NCI-H146 (cell line): ENCODE measurements at places on chromosomes 11 and 22.

DNA sequence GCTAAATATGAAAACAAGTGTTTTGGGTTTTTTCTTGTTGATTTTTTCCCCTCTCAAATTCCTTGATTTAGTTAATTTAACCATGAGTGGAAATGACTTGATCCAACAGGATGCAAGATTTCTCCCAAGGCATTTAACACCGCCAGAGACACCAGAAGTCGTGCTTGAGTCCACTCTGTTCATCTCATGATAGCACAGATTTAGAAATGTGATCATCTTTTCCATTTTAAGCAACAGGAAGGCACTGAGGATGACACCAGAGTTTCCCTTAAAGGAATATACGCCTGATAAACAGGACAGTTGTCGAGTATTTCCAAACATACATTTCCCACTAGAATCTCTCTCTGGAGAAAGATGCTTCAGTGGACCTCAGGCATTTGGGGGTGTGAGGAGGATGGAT, 318.7 kb downstream of the CADM1 start:
- no peak for DNase-seq

GRCh38 chr11:47004595-47005033, 68.1 kb downstream of the CSTPP1 start:
- DNase-seq, result peak; percentile 49

DNA sequence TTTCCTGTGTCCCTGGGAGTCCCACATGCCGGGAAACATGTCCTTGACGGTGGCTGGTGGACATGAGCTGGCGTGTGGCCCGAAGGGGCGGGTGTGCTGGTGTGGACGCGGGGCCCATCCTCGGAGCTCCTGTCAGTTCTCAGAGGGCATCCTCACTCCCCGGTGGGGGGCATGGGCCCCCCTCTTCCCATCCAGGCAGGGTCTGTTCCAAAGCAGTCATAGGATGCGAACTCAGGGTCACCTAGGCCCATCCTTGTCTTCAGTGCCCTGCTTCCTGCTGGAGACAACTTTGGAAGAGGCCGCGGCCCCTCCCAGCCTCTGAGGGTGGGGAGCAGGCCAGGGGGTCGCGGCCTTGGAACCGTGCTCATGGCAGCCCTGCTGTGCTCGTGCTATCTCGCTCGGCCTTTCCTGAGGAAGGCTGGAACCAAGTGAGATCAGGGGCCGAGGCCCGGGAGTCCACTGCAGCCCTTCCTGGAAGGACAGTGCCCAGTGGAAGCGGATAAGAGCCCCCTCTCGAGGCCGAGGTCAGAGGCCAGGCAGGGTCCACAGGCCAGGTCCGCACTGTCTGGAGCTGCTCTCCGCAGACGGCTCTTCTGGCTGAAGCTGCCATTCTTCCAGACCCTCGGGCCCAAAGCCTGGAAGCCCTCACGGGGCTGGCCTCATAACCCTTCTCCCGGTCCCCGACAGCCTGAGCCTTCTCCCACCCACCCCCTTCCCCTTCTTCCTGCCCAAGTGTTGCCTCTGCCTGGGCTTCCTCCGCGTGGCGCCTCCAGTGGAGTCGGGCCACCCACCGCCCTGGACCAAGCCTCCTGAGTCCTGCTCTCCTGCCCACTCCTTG, 8.7 kb downstream of the GRK2 start:
- DNase-seq, result no peak

- no peak for DNase-seq
These were observed 478.4 kb downstream of the BRD1 start for GRCh38 chr22:49349181-49349835.

DNA sequence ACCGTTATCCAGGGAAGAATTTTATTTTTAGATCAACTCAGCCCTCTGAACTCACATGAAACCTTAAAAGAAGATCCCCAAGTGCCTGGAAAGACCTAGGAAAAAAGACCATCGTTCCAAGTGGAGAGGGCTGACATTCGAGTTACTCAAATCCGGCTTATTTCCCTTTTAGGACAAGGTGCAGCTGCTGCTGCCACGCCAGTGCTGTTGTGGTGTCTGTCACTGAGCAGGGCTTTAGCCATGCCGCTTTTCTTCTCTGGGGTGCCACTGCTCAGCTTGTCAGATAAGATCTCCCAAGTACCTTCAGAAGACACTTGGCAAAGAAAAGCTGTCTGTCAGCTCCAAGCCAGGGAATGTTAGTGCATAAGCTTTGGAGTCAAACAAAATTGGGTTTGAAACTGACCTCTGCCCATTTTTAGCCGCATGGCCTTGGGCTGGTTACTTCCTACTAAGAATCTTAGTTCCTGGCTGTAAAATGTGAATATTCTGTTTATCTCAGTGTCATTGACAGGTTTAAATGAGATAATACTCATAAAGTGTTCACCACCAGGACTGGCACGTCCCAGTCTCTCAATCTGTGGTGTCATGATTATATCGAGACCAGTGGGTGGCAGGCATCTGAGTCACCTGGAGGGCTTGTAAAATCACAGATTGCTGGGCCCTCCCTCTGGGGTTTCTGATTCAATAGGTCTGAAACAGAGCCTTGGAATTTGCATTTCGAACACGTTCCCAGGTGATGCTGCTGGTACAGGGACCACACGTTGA, 117.5 kb downstream of the PKNOX2 start:
- no peak for DNase-seq

DNA sequence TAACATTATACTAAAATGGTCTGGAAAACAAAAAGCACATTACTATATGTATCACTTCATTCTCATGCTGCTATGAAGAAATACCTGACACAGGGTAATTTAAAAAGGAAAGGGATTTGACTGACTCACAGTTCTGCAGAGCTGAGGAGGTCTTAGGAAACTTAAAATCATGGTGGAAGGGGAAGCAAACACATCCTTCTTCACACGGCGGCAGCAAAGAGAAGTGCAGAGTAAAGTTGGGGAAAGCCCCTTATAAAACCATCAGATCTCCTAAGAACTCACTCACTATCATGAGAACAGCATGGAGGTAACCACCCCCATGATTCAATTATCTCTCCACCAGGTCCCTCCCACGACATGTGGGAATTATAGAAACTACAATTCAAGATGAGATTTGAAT, 60.0 kb downstream of the FAM181B start:
- no peak for DNase-seq

DNA sequence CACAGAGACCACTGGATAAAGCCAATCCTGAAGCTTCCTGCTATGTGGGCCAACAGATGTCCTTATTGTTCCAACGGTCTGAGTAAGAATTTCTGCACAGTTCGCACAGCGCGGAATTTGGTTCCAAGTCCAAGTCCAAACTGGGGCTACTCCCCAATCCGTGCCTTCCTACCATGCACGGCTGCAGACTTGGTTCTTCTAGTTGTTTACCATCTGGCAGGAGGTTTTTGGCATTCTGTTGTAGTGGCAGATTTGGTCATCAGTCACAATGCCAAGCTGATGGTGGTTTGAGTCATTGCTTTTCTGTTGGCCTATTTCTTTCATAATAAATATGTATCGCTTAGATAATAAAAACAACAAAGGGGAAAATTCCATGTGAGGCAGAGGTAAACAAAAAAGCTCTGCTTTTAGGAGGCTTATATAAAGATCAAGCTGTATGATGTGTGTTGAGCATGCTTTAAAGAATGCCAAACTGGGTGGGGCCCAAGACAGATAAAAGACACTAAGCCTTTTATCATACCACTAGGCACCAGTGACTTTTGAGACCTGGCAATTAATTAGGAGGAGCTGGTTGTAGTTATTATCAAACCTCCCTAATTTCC, 52.5 kb upstream of the SYN3 start:
- DNase-seq, result no peak

GRCh38 chr11:92225125-92225567, 528 bp downstream of the FAT3 start:
- DNase-seq, result peak; percentile 27

DNA sequence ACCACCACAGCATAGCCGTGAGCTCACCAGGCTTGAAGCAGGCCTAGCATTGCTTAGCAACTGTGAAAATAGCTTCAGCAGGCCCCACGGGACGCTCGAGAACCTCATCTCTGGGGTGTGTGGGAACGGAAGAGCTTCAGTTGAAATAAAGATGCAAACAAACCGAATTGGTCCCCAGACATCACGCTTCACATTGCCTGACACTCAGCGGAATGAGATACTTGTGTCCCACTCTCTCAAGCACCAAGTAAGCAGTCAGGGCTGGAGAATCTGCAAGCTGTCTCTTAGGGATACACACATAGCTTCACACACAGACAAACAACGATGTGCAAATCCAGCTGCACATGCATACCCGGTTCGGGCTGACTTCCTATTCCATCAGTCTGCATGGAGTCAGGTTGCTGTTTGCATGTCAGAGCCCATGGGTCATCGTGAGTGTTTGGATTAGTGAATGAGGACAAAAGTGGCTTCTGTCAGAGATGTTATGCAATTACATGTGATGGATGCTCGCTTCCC, 205.7 kb downstream of the SNX19 start:
- DNase-seq, result no peak

DNA sequence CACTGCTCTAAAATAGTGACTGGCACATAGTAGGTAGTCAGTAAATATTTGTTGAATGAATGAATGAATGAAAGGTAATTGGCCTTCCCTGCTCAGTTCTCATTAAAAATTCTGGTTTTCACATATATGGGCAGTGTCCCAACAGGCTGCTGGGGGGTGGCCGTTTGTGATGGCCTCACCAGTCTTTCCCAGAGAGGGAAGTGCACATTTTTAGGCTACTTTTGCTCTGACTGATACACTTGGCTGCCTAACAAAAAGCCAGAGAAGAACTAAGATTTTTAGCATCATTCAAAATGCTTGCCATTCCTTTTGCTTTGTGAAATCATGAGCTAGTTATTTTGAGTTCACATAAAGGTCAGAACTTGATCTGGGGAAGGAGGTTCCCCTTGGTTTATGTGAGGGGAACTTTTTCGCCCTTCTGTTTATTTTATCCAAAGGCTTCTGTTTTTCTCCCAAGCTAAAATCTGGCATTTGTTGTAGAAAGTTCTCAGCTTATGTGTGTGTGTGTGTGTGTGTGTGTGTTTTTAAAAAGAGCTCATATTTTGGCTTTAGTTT, 83.1 kb downstream of the PTPRJ start:
- DNase-seq, result no peak

DNA sequence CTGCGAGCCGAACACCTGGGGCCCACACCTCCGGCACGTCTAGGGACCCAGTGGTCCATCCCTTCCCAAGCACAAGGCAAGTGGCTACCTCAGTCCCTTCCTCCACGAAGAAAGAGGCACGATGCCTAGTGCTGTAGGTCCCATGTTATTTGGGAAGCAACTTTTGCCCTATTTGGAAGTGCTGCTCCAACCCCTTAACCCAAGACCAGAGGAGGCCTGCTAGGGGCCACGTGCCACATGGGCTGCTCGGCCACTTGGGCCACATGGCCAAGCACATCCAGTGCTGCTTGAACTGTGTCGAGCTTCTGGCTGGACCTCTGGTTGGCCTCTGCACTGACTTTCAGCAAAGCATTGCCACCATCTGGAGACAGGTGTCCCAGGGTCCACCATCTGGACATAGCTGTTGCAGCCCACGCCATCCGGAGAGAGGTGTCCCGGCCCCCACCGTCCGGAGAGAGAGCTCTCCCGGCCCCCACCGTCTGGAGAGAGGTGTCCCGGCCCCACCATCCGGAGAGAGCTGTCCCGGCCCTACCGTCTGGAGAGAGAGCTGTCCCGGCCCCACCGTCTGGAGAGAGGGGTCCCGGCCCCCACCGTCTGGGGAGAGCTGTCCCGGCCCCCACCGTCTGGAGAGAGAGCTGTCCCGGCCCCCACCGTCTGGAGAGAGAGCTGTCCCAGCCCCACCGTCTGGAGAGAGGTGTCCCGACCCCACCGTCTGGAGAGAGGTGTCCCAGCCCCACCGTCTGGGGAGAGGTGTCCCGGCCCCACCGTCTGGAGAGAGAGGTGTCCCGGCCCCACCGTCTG, 6.5 kb upstream of the B4GALNT4 start:
- no peak for DNase-seq

DNA sequence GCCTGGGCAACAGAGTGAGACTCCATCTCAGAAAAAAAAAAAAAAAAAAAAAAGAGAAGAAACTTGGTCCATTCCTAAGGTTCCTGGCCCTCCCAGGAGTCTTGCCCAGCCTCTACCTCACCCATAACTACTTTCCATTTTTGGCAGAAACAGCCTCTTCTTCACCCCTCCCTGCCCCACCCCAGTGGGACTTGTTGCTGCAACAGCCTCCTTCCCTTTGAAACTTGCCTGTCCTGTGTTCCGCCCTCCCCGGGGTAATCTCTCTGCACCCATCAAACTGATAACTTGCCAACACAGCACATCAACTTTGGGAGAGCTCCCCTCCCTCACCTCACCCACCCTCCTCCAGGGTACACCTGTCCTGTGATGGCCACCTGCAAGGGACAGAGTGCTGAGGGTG, 10.0 kb upstream of the FAM83F start:
- DNase-seq, result no peak

GRCh38 chr11:113507341-113507740, 32.1 kb upstream of the DRD2 start:
- no peak for DNase-seq

- DNase-seq, result peak; percentile 95
These were observed at the start of gene TRIOBP for GRCh38 chr22:37696657-37697537. TSS of gene TRIOBP (plus strand) at chr22:37697048. CDS start at chr22:37701366, 4,318 bp downstream.

DNA sequence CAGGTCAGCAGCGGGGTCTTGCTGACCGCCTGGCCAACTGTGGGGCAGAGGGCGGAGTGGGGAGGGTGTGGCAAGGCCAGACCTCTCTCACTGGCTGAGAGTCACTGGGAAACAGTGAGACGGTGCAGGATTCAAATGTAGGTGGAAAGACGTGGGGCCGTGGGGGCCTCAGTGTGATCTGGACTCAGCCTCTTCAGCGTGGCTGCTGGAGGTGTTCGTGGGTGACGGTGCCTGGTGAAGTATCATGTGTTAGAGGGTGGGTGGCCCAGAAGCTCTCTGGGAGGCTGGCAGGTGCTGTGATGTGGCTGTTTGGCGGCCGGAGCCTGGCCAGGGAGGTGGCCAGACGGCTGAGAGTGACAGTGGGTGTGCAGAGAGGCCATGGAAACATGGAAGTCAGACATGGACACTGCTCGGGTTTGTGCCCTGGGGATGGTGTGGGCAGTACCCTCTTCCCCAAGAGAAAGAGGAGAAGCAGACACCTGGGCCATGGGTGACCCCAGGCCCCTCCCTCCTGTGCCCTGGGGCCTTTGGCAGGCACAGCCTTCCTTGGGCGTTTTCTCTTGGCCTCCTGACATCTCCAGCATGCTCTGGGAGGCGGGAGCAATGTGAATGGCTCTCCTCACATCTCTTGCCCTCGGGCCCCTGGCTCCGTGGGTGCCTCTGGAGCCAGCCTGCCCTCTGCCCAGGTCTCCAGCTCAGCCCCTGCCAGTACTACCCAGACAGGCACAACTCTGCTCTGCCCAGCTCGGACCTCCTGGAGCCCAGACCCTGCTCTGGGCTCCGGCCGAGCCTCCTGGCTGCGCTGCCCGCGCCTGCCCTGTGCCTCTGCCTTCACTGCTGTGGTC, 10.1 kb upstream of the ACR start:
- DNase-seq, result no peak

GRCh38 chr11:111729831-111730311, 36.3 kb downstream of the PPP2R1B start:
- no peak for DNase-seq

- DNase-seq, result no peak
These were observed 60.5 kb downstream of the IGLL1 start for GRCh38 chr22:23519442-23520157.

GRCh38 chr11:95736355-95736754, 53.2 kb downstream of the FAM76B start:
- no peak for DNase-seq
